Fibroblast of gingiva (primary cell): ENCODE measurements at places on chromosomes 7 and 10.
A peak's percentile ranks its signal among the peaks of the same experiment; 100 is the strongest.

DNA sequence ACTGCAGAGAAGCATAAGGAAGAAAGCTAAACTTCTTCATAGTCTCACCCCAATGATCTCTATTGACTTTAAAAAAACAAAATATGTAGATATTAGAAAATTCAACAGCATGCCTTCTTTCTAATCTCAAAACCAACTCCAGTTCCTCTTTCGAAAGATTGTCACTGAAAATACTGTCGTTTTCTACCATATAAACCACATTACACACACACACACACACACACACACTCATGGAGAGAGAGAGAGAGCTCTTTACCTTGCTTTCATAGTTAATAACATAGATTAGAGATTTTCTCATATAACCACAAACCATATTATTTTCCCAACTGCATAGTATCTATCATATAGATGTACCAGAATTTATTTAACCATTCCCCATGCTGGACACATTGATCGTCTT lies 296.2 kb upstream of the MGMT start:
- no peak for DNase-seq

DNA sequence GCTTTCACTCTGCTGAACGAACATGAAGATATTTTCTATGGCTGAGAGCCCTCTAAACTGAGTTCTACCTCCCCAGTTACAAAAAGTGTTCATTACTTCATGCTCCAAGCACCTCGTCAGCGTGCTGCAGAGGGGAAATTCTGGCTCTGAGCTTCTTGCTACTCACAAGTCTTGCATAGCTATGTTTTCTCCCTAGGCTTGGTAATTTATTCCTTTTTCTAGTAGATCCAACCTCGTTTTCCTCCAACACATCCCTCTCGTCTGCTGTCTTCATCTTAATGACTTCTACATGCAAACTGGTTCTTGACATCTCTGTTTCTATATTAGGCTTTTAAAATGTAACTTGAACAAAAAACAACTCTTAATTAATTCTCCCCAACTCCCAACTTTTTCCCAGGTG lies 1034.5 kb downstream of the REEP3 start:
- DNase-seq, result no peak

DNA sequence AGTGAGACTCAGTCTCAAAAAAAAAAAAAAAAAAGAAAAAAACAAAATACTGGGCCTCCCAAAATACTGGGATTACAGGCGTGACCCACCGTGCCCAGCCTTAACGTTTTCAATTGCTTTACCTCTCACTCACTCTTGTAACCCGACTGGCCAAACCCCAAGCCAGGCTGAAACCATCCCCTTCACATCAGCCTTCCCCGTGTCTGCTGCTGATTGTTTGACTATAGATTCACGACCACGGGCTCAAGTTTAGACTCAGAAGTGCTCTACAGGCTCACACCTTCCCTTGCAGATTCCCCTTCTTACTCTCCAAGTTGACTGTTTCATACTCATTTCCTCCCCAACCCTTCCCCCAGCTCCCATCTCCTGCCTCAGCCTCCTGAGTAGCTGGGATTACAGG lies 22.3 kb downstream of the TYW1 start:
- DNase-seq, result no peak

GRCh38 chr10:6399231-6399741 lies 180.8 kb downstream of the PRKCQ start:
- peak; percentile 73 for DNase-seq

GRCh38 chr7:15584575-15584974 lies 22.8 kb upstream of the AGMO start:
- no peak for DNase-seq

DNA sequence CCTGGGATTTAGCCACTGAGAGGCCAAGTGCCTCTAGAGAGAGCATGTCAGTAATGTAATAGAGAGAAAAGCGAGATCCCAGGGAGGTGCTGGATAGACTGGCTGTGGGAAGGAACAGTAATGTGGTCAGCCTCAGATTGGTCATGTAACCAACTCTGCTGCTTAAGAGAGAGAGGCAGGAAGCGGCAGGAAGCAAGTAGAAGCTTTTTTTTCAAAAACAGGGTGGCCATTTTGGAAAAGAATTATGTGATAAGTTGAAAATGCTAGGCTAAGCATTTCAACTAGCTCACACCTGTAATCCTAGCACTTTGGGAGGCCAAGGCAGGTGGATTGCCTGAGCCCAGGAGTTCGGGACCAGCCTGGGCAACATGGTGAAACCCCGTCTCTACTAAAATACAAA lies 3.7 kb upstream of the PCOLCE start:
- no peak for DNase-seq
